Breast epithelium (tissue), 4 donors: ENCODE measurements at places on chromosomes 12 and 14. TPM values are rescaled to one million over a fixed set of nuclear protein-coding genes. Genes with fewer than 3 reads are reported as not detected.

The B3GNT4 gene
- not detected for total RNA-seq

The BATF gene
- total RNA-seq: 43.6 TPM

The RTL1 gene
- not detected for total RNA-seq

The ASCL1 gene
- not detected for total RNA-seq

The SERPINA10 gene
- not detected for total RNA-seq

The HOXC10 gene
- total RNA-seq: 4.3 TPM

The EFS gene
- total RNA-seq: 18.0 TPM

- H3K27me3 ChIP-seq: no peaks in the 10 kb centered on the region
- no peak overlapping the region for H3K27ac ChIP-seq
- no peaks in the 10 kb centered on the region for H3K4me1 ChIP-seq
Measured at GRCh38 chr12:117144599-117144998, 45.4 kb upstream of the TESC start.

- H3K27ac ChIP-seq: no peak overlapping the region
- H3K4me3 ChIP-seq: no peak overlapping the region
- DNase-seq: no peak
- H3K4me1 ChIP-seq: no peaks in the 10 kb centered on the region
Measured at GRCh38 chr14:56976211-56976610, 165.9 kb upstream of the OTX2 start.

GRCh38 chr12:92927436-92928281 is 1.4 kb downstream of the EEA1 start:
- no peak for DNase-seq
- peak overlapping the region; percentile 98 for H3K27ac ChIP-seq
- peaks cover 5% of the 10 kb centered on the region for H3K4me1 ChIP-seq
- no peaks in the 10 kb centered on the region for H3K36me3 ChIP-seq
- peak overlapping the region; percentile 89 for H3K4me3 ChIP-seq
- no peaks in the 10 kb centered on the region for H3K27me3 ChIP-seq

GRCh38 chr12:3723916-3724805 is 28.7 kb downstream of the CRACR2A start:
- no peak overlapping the region for H3K27ac ChIP-seq
- DNase-seq: no peak
- H3K4me1 ChIP-seq: no peaks in the 10 kb centered on the region
- no peaks in the 10 kb centered on the region for H3K36me3 ChIP-seq
- H3K4me3 ChIP-seq: no peak overlapping the region

- no peak overlapping the region for H3K4me3 ChIP-seq
- H3K36me3 ChIP-seq: no peaks in the 10 kb centered on the region
- H3K4me1 ChIP-seq: peaks cover 4% of the 10 kb centered on the region
- DNase-seq: no peak
- no peaks in the 10 kb centered on the region for H3K27me3 ChIP-seq
Measured at GRCh38 chr14:96571311-96571710, 69.1 kb downstream of the PAPOLA start.

DNA sequence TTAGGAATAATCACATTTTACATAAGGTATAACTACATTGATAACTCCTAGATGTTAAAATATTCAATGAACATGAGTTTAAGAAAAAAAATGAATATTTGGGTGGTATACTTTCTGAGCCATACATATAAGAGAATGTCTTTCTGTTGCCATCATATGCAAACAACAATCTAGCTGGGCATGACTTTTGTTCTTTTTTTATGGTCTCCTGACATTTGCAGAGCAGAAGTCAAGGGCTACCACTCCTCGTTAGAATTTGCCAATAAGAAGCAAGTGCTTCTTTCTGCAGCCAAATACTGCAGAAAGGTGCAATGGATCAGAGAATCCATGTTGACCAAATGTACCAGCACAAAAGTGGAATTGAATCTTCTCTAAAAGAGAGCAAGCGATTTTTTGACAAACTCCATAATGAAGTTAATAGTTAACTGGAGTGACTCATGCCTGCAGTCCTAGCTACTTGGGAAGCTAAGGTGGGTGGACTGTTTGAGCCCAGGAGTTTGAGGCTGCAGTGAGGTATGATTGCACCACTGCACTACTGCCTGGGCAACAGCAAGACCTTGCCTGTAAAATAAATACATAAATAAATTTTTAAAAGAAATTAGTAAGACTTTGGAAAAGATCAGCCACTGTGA is 25.5 kb upstream of the CCDC91 start:
- no peak overlapping the region for H3K27ac ChIP-seq
- H3K36me3 ChIP-seq: no peaks in the 10 kb centered on the region
- H3K4me3 ChIP-seq: no peak overlapping the region
- H3K4me1 ChIP-seq: no peaks in the 10 kb centered on the region

- no peak overlapping the region for H3K27ac ChIP-seq
- no peak for DNase-seq
- H3K4me1 ChIP-seq: no peaks in the 10 kb centered on the region
Measured at GRCh38 chr12:57815177-57816000, 3.1 kb downstream of the AVIL start.

DNA sequence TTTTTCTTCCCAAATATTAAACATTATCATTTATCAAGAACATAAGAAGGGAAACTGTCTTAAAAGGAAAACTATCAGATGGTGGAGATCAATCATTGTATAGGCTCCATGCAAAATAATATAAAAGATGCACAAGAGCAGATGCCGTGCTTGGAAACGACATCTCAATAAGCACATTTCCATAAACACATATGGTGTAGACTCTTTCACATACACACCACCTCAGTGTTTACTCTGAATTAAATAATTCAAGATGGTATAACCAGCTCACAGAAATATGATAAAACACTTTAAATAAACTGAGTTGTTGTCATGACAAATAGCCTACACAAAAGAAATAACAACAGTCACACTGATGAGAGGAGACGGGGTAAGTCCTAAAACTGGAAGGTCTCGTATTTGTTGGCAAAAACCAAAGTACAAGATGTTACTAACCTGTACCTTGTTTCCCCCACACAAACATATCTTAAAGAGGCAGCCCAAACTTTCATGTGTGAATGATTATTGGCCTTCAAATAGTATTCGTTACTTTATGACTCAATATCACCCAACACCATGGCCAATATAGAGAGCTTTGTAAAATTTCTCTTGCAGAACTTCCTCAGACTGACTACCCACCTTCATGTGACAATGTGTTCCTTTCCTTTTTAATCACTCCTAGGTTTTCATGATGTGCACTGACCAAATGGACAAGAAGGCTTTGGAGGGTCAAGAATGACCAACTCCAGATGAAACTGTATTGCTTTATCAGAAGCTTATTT is 48.6 kb upstream of the TMPO start:
- no peaks in the 10 kb centered on the region for H3K27me3 ChIP-seq
- no peak overlapping the region for H3K27ac ChIP-seq
- no peaks in the 10 kb centered on the region for H3K36me3 ChIP-seq
- H3K4me3 ChIP-seq: no peak overlapping the region
- no peak for DNase-seq
- no peaks in the 10 kb centered on the region for H3K4me1 ChIP-seq

DNA sequence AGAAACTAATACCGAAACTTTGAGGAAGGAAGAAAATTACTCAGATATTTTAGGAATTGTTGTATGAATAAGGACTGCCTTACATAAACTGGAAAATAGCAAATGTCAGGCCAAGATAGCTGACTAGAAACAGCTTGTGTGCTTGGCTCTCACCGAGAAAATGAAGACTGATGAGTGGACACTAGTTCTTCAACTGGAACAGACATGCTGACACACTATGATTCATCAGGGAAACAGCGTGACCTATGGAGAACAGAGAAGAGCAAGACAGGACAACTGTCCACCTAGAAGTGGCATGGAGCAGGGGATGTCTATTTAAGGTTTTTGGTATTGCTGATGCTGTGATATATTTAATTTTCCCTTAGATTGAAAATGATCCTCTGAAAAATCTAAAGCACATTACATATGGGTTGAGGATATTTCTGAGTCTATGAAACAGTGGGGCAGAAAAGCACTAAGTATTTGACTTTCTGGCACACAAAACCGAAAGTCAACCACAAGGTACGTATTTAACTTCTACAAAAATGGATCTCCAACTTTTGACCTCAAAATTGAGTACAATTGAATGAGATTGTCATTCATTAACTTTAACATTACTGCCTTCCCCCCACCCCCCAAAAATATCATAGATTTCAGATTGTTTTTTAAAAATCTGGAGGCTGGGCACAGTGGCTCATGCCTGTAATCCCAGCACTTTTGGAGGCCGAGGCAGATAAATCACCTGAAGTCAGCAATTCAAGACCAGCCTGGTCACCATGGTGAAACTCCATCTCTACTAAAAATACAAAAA is 863.2 kb downstream of the LRFN5 start:
- no peak overlapping the region for H3K4me3 ChIP-seq
- no peaks in the 10 kb centered on the region for H3K4me1 ChIP-seq
- H3K27ac ChIP-seq: no peak overlapping the region
- no peak for DNase-seq

DNA sequence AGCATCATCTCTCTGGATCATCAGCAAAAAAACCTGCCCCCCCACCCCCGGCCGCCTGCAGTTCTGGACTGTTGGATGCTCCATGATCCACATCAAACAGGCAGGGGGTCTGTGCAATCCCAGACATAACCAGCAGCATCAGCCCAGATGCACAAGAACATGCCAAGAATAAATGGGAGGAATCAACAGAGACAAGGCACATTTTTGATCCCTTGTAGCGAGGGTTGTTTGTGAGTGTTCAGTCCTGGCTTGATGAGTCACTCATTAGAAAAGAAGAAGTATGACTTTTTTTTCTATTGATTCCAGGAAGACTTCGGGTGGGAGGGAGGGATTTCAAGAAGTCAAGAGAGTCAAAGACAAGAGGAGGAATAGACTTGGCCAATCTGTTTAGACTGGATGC is 244.2 kb downstream of the KSR2 start:
- no peak overlapping the region for H3K27ac ChIP-seq
- no peak for DNase-seq
- no peaks in the 10 kb centered on the region for H3K36me3 ChIP-seq
